ENCODE measurements at places on chromosomes 3 and 15. TPM values are rescaled to one million over a fixed set of nuclear protein-coding genes. Genes with fewer than 3 reads are reported as not detected.

Gene RBPMS2
- 0.25 TPM for total RNA-seq

- no peak for DNase-seq
These were observed 1146.5 kb downstream of the ROBO2 start for GRCh38 chr3:78186404-78186803.

- DNase-seq, result no peak
These were observed 212.1 kb upstream of the EIF1B start for GRCh38 chr3:40097131-40098117.

Gene EIF1B
- 11.9 TPM for total RNA-seq

DNA sequence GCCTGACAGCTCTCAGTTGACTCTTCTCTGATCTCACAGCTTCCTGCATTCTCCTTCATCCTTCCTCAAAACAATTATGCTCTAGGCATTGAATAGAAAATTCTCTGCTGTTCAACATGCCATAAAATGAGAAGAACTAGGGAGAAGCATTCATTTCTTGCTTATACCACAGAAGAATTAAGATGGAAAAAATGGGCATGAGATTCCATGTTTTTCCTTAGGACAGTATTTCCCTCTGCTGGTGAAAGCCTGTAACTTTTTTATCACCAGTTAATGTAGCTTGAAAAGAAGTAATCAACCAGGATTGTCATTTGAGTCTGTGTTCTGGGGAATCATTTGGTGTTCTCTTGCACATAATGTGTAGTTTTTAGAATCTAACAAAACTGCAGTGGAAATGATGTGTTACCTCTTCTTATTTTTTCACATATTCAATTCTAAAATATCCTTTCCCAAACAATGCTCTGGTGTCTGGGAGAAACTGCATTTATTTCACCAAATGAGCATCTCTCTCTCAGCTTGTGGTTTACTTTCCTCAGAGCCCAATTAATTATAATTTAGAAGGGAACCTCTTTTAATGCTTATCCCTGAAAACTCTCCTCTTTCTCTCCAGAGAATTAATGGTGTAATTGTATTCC lies 92.8 kb upstream of the DCBLD2 start:
- peak; percentile 75 for DNase-seq

Gene PCOLCE2
- 0.13 TPM for total RNA-seq

Gene GHSR
- not detected for total RNA-seq

- DNase-seq, result no peak
These were observed 56.0 kb downstream of the RFX7 start for GRCh38 chr15:56187665-56188064.

Gene ISL2
- total RNA-seq, result 0.90 TPM
